ENCODE measurements at places on chromosomes 6 and 20.

- no peak for DNase-seq
Observed at GRCh38 chr6:169811072-169811471, 59.6 kb downstream of the ERMARD start.

DNA sequence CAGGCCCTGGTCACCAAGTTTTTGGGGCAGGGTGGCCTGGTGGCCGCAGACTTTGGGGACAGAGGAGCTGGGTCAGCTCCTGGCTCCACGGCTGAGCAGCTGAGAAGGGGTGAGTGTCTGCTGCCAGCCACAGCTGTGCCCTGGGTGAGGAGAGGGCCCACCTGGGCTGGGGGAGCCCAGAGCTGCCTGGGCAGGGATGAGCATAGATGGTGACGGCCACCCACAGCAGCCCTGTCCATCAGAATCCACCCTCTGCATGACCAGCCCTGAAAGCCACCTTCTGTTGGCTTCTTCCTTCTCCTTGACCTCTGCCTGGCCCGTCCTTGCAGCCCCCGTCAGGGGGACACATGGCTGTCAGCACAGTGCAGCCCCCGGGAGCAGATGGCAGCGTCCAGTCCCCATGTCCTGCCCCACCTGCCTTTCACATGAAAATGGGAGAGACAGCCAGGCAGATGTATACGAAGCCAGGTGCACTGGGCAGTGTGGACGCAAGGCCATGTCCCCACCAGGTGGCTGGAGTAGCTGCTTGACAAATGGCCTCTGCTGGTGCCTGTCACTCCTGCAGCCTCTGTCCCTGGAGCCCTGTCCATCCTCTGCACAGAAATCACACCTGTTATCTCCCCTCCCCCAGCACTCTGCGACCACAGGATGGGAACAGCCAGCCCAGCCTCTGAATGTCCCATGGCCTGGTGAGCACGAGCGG is 220.8 kb downstream of the PREX1 start:
- DNase-seq = no peak

GRCh38 chr20:23139524-23139923 is 53.4 kb upstream of the CD93 start:
- no peak for DNase-seq

GRCh38 chr6:118299457-118299856 is 248.6 kb upstream of the PLN start:
- no peak for DNase-seq

DNA sequence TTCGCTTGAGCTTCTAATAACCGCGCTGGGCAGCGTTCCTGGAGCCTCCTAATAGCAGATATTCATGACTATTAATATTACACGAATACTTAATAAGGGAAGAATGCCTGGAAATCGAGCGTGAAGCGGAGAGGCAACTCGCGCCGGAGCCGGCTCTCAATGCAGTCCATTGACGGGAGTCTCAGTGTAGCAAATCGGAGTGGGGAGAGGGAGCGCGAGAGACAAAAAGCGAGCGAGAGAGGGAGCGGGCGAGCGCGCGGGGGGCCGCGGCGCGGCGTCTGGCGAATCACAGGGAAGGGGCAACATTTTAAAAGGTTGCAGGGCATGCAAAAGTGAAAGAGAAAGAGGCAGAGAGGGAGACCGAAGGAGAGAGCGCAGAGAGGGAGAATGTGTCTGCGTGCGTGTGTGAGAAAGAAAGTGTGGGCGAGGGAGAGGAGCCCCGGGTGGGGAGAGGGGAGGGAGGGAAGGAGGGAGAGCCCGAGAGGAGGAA is 2.9 kb downstream of the TFAP2A start:
- DNase-seq = peak; percentile 63

All from suppressor macrophage treated with lipopolysaccharide for 1 hour (primary cell).